ENCODE measurements at places on chromosomes 1 and 21. TPM values are rescaled to one million over a fixed set of nuclear protein-coding genes. Genes with fewer than 3 reads are reported as not detected.

HES3 gene
- total RNA-seq = not detected

AIM2 gene
- 0.50 TPM for total RNA-seq

NUDT4B gene
- total RNA-seq = 0.74 TPM

ERVH48-1 gene
- not detected for total RNA-seq

DNA sequence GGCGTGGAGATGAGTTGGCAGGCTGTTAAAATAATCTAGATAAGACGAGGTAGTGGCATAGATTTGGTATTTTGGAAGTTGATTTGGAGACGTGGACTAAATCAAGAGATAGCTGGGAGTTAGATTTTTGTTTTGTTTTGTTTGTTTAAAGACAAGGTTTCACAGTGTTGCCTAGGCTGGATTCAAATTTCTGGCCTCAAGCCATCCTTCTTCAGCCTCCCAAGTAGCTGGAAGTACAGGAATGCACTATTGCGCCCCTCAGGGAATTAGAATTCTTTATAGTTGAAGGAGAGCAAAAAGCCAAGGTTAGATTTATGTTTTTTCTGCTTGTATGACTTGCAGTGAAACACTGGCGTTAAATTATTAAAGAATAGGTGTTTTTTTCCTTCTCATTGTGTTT lies 22.3 kb upstream of the SNRPE start:
- no peak for DNase-seq

GRCh38 chr1:19450811-19451515 lies 34.4 kb downstream of the CAPZB start:
- DNase-seq = no peak

DNA sequence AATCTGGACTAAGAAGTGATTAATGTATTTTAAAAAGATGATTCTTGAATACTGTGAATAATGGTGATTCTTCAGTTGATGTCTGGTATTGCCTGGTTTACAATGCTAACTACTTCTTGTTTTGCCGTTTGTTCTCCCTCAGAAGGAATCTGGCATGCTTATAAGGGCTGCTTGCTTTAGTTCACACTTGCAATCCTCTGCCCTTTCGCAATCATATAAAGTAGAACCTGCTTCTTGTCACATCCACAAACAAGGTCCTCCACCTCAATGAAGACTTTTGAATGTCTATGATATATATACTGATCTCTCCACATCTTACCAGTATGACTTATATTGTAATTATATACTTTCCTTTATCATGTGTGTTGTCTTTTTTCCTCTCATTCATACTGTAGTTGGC lies 92.6 kb downstream of the ADGRL4 start:
- DNase-seq = no peak

GRCh38 chr1:46508757-46509156 lies 19.1 kb downstream of the DMBX1 start:
- DNase-seq = no peak

DNA sequence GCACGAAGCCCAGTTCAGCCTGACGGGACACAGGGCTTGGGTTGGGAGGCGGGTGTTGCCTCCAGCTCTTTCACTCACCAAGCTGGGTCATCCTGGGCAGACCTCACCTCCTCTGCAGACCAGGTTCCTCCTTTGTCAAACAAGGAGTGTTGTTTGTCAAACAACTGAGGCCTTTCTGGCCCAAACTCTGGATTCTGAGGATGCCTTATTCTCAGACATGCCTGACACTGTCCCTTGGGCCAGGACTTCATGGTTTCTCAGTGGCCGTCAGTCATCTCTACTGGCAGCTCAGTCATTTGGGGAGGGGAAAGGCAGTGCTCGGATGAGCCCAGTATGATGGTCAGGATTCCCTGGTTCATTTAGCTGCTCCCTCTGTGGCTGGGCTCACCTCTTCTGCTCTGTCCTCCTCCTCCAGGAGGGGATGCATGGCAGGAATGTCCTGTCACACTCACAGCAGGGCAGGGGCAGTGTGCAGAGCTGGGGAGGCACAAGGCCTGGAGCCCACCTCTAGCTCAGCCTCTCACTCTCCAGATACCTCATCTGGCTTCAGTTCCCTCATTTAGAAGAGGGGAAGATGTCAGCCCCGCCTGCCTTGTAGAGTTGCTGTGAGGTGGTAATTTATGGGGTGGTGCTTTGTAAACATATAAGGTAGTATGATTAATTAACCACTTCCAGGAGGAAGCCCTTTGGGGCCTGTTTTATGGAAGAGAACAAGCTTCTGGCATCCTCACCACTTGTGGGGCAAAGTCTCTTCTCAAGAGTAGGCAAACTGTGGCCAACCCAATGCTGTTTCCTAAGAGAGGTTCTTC lies 20.6 kb downstream of the SLC2A1 start:
- DNase-seq = no peak

GRCh38 chr1:12230549-12231275 lies 882 bp downstream of the VPS13D start:
- peak; percentile 70 for DNase-seq

DNA sequence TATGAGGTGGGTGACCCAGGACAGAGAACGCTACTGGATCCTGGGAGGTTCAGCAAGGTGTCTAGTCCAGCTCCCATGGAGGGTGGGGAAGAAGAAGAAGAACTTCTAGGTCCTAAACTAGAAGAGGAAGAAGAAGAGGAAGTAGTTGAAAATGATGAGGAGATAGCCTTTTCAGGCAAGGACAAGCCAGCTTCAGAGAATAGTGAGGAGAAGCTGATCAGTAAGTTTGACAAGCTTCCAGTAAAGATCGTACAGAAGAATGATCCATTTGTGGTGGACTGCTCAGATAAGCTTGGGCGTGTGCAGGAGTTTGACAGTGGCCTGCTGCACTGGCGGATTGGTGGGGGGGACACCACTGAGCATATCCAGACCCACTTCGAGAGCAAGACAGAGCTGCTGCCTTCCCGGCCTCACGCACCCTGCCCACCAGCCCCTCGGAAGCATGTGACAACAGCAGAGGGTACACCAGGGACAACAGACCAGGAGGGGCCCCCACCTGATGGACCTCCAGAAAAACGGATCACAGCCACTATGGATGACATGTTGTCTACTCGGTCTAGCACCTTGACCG lies 8.6 kb upstream of the PIGV start:
- no peak for DNase-seq

- no peak for DNase-seq
These were observed 4.5 kb downstream of the ADPRS start for GRCh38 chr1:36093226-36093625.

- no peak for DNase-seq
These were observed 17.5 kb downstream of the NEK7 start for GRCh38 chr1:198174297-198174696.

DNA sequence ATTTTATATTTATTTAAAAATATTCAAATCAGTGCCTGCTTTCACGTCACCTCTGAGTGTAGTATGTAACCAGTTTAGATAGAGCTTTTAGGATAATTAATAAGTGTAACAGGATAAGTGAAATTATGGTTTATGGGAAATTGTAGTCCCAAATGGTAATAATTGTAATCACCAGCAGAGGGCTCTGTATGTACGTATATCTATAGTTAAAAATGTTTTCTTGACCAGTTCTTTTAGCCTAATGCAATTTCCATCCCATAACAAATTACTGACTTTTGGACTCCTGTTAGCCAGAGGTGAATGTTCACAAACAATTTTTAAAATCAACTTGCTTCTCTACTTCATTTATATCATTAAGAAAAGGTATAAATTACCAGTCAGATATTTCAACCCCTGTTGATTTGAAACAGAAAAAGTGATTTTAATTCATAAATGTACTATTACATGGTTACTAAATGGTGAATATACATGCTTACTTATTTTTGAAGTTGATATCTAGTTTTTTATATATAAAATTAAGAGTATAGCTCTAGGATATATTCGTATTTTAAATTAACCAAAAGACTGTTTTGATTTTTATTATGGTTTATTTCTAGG lies 25.3 kb downstream of the SLC30A7 start:
- no peak for DNase-seq
